ENCODE measurements at places on chromosomes 2 and 18. TPM values are rescaled to one million over a fixed set of nuclear protein-coding genes. Genes with fewer than 3 reads are reported as not detected.

The SLC9A4 gene
- not detected for total RNA-seq

The ASPRV1 gene
- total RNA-seq: 0.09 TPM

The LCLAT1 gene
- 8.6 TPM for total RNA-seq

The DIPK1C gene
- total RNA-seq: not detected

The CRYBA2 gene
- total RNA-seq: not detected

The GPAT2 gene
- total RNA-seq: 11.9 TPM

The PELI1 gene
- total RNA-seq: 17.3 TPM

All from endothelial cell of coronary artery (primary cell).